CD4-positive, alpha-beta T cell treated with Interleukin-6 at 100 ng/mL for 8 hours (primary cell): ENCODE measurements at places on chromosomes 7 and 10.

GRCh38 chr7:50092579-50093491 lies at the start of gene ZPBP:
ZPBP (minus strand) TSS chr7:50093246; CDS start chr7:50093194, 52 bp downstream.
- peak; percentile 63 for DNase-seq

DNA sequence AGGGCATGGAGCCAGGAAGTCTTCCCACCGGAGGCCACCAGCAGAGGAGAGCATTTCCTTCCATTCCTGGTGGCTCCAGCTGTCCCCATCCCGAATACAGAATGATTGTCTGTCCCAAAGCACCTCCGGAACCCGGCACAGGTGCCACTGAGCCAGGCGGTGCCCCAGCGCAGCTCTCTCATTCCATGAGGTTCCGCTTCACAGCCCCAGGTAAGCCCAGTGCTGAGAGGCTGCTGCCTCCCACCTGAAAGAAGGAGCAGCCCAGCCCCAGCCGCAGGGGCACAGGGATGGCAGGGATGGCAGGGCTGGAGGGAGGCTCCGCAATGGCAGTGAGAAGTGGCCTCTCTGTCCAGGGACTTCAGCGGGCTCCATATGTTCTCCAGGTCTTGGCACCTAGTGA lies 162.1 kb upstream of the TCERG1L start:
- DNase-seq = no peak

DNA sequence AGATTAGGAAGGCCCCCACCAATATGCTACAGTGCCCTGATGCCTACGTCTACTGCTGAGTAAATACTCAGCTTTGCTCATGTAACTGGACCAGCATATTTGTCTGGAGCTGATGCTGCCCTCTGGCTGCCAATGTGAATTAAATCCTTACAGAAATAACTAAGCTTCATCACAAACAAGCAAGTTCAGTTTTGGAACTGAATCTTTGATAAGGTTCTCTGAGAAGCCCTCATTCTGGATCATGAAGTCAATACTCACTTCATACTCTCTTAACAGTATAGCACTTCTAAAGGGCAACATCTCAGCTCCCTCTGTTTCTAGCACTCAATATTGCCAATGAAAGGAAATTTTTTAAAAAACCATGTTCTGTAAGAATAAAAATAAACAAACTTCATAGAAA lies 246.7 kb downstream of the ETV1 start:
- no peak for DNase-seq

DNA sequence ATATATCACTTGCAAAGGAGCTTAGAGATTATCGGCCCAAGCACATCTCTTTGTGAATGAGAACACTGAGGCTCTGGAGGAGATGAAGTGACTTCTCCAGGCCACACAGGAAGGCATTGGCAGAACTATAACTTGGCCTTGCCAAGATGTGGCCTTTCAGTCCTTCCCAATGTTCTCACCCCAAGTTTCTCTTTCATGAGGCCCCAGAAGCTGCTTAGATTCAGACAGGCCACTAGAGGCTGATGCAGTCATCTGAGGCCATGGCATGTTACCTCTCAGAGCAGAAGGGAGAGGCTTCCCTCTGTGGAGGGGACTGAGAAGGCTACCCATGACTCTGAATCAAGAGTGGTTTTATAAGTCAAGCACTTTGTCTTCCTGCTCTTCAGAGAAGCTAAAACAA lies 1003.7 kb downstream of the LRMDA start:
- DNase-seq = no peak

- DNase-seq = no peak
Measured at GRCh38 chr7:12401538-12402364, 1.9 kb downstream of the VWDE start.

DNA sequence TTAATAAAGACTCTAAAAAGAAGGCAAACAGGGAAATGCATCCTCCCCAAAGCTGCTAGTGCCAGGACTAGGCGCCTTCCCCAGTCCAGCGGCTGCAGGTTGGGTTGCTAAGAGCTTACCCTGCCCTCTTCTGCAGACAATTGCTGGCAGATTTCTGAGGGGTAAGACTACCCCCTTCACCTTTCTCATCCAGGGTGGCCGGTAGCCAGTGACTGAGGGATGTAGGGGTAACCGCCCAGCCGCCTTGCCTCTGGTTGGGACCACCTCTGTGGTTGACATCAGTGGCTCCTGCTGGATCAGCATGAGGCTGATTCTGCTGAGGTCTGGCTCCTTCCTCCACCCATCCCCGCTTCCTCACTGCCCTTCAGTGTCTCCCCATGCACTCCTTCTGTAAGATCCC lies 71.2 kb downstream of the ADCYAP1R1 start:
- no peak for DNase-seq

DNA sequence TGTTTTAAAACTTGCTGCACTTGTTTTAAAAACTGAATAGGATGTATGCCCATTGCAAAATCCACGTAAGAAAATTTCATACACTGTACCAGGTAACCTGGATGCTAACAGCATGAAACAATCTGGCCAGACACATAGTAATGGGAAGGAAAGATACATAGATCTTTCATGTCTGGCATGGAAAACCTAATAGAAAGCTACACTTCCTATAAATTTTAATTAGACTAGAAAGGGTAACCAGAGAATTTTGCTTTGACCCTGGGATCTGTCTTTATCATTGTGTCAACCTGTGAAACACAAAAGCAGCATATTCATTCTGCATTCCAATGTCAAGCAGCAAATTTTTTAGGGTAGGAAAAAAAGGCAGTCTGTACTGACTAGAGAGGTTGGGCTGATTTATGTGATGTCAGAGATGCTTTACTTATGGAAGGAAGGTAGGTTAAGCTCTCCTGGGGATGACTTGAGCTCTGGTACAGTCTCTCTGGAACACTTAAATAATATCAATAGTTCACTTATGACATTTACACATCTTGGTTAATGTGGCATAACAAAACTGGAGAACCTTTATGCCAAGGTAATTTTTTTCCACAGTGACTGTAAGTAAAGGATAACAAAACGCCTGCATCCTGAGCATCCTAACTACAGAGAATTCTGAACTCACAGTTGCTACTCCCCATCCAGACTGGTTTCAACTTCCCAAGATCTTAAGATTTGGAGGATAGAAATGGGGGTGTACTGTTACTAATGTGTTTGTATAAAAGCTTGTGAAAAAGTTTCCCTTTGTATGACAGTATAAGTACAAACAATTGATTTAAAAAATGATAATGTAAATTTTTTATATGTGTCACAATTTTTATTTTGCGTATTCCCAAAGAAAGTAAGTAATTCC lies 44.7 kb downstream of the DOCK4 start:
- no peak for DNase-seq

- peak; percentile 57 for DNase-seq
Measured at GRCh38 chr10:32055478-32056135, 618 bp downstream of the KIF5B start.

- no peak for DNase-seq
Measured at GRCh38 chr10:117646718-117647117, 104.2 kb downstream of the EMX2 start.

DNA sequence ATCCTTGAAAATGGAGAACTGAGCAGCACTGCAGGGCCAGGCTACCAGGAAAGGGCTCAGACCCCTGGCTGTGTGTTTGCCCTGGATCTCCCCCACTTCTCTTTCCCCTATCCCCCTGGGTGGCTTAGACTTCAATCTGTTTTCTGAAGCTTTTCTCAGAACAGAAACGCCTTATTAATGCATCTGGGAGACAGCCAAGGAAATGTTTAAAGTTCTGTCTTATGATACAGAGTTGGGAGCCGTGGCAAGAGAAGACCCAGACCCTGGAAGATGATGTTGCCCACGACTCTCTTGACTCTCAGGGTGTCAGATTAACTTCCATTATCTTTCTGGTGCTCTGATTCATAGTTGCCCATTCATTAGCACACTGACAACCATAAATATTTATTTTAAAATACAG lies 107.1 kb downstream of the EBLN1 start:
- DNase-seq = no peak

DNA sequence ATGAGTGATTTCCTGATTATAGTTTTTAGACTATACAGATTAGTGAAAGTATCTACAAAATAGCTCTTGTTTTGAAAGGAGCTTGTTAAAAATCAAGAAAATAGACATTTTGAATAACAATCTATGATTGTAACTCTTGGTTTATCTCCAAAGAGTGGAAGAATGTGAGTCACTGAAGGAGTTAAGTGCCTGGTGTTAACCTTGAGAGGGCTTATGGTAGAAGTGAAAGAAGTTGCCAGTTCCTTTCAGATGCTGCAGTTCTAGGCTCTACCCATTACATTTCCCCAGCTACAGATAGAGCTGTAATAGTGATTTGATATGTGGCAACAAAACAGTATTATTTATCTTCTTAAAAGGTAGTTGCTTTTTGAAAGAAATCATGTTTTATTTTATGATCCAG lies 12.7 kb downstream of the NRBF2 start:
- DNase-seq = no peak

DNA sequence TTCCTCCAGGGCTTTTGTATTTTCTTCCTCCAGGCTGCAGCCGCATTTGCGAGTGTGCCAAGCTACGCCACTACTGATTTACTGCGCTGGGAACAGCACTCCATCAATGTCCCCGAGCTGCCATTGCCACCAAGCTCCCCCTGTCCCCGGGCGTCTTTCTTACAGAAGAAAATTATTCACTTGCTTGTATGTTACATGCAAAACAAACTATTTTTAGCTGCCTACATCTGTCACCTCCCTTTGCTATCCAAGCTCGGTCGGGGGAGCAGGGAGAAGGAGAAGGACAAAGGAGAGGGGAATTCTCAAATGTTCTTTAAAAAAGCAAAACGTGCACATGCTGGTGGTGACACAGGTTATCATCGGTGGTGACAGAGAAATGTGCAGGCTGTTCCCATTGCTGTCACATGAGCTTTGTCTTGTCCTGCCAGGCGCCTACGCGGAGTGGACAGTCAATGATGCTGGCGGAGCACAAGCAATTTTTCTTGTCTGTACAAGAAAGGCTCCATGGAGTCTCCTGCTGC lies 93.1 kb downstream of the ADARB2 start:
- no peak for DNase-seq

GRCh38 chr7:87231258-87231657 lies 11.7 kb upstream of the TMEM243 start:
- DNase-seq = no peak

- no peak for DNase-seq
Measured at GRCh38 chr10:88150339-88150738, 286.9 kb downstream of the PTEN start.

GRCh38 chr10:63423494-63423893 lies 42.3 kb downstream of the JMJD1C start:
- DNase-seq = no peak

- DNase-seq = no peak
Measured at GRCh38 chr7:104650991-104651640, 322.7 kb downstream of the LHFPL3 start.

- DNase-seq = no peak
Measured at GRCh38 chr10:129136951-129137350, 330.1 kb upstream of the MGMT start.

- no peak for DNase-seq
Measured at GRCh38 chr10:62582101-62582705, 208.0 kb downstream of the ZNF365 start.

GRCh38 chr7:128666200-128666599 lies 5.9 kb upstream of the GARIN1A start:
- DNase-seq = no peak

- DNase-seq = no peak
Measured at GRCh38 chr7:44980393-44981034, 1.7 kb upstream of the MYO1G start.

GRCh38 chr10:133475821-133476640 lies 22.3 kb downstream of the SCART1 start:
- peak; percentile 21 for DNase-seq

DNA sequence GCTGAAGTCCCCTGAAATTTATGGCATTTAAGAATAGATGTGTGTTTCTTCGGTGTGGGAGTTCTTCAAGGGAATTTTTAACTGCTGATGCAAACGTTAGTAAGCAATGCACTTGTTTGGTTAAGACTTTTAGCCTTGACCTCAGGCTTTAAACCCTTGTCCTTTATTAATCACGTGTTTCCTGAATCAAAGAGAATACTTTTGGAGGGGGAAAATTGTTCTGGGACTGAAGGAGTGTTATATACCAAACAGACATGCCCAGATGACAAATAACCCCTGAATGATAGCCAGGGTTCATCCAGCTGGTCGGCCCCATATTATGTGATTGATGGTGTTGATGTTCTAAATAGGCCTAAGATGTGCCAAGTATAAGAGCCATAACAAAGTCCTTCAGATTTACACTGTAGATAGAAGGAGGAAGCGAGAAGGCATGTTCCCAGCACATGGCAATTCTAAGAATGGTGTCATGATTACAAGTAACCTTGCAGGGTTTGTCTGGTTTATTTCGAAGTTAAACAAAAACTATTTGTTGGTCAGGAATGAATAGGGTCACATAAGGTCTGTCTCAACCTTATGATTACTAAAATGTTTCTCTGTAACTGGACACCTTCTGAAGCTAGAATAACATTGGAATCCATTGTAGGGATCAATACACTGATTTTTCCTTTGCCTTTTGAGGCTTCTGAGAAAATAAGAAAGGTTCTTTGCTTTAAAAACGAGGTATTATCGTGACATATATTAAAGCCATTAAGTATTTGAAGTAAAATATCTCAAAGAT lies 124.2 kb upstream of the SEM1 start:
- no peak for DNase-seq

DNA sequence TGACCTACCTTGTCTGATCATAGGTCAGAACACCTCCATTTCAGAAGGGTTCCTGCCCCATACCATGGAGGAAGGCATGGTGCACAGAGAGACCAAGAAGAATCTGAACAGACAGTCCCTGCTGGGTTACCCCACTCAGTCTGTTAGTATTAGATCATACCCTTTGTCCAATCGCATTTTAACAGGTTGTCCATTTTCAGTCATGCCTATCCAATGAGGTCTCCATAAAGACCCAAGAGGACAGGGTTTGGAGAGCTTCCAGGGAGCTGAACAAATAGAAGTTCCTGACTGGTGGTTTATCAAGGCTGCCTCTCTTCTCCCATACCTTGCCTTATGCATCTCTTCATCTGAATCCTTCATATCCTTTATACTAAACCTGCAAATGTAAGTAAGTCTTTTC lies 21.2 kb upstream of the SLC16A12 start:
- DNase-seq = no peak

GRCh38 chr10:46215426-46215825 lies 71.4 kb upstream of the ANTXRL start:
- DNase-seq = no peak

GRCh38 chr7:113813471-113813870 lies 105.3 kb downstream of the PPP1R3A start:
- no peak for DNase-seq

- no peak for DNase-seq
Measured at GRCh38 chr7:29851487-29851886, 45.2 kb downstream of the WIPF3 start.

GRCh38 chr10:103942866-103943265 lies 24.1 kb upstream of the SLK start:
- no peak for DNase-seq

DNA sequence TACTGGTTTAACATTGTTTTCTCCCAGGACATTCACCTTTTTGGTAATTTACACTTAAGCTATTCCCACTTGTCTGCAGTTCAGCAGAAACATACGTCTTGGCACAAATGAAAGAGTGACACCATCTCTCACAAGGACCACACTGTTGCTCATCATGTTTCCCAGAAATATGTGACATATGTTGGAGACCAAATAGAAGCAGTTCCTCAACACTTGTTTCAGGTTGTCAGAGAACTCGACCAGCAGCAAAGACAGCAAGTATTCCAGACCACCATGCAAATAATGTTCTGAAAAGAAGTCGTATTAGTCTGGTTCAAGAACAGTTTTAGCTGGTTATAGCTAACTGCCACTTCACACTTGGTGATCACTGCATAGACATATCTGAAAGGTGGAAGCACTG lies 81.3 kb upstream of the KLF6 start:
- DNase-seq = no peak

GRCh38 chr10:29966269-29966668 lies 93.1 kb downstream of the JCAD start:
- DNase-seq = no peak

- DNase-seq = no peak
Measured at GRCh38 chr10:69073026-69073425, 14.9 kb upstream of the SRGN start.
